ENCODE measurements at places on chromosomes 11 and 22.

DNA sequence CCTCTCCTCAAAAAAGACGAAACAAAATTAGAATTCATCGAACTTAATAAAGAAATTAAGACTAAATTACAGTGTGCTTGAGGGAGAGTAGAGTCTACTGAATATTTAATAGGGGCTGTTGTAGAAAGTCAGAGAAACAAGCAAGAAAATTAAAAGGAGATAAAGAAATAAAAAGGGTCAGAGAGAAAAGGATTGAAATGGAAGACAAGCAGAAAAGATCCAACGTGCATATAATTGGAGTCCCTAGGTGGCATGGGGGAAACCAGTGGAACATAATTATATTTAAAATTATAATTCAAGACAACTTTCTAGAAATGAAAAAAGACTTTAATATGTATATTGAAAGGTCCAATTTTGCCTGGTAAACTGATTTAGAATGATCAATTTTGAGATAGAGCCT lies 74.3 kb downstream of the ACER3 start:
- no peak overlapping the region for H3K27ac ChIP-seq
- H3K36me3 ChIP-seq = peaks cover 13% of the 10 kb centered on the region
- H3K4me3 ChIP-seq = no peak overlapping the region
- no peak for DNase-seq
- no peaks in the 10 kb centered on the region for H3K4me1 ChIP-seq

- no peak overlapping the region for H3K27ac ChIP-seq
- no peaks in the 10 kb centered on the region for H3K36me3 ChIP-seq
- peaks cover 3% of the 10 kb centered on the region for H3K27me3 ChIP-seq
- no peak for DNase-seq
Measured at GRCh38 chr11:79482800-79483199, 42.0 kb upstream of the TENM4 start.

DNA sequence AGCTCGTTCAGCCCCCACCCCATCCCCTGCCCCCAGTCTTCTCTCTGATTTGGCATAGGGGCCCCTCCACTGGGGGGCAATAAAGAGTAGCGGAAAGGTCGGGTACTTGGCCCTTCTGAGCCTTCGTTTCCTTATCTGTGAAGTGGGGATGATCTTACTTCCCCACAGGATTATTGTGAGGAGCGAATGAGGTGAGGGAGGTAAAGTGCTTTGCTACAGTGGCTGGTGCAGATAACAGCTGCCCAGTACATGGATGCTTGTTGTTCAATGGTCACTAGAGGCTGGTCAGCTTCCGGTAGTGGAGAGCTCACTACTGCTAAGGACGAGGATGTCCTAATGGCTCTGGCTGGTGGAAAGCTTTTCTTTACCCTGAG lies 101.2 kb downstream of the CEP164 start:
- H3K27ac ChIP-seq = no peak overlapping the region
- no peaks in the 10 kb centered on the region for H3K4me1 ChIP-seq
- no peak for DNase-seq
- H3K27me3 ChIP-seq = no peaks in the 10 kb centered on the region

DNA sequence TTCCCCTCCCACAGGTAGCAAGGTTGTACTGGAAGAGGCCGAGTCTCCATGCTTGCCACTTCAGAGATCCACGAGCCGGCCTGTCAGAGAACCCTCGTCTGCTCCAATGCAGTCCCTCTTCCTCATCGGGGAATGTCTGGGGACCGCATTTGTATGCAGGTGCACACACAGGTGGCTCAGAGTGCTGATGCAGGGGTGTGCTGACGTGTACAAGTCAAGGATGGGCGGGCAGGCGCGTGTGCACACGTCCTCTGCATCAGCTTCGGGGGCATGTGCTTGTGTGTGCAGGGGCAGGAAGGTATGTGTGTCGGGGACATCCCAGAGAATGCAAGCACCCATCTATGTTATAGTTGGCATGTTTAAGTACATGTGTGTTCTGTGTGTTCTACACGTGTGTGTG lies 49.4 kb downstream of the ELFN2 start:
- H3K4me3 ChIP-seq = no peak overlapping the region
- no peaks in the 10 kb centered on the region for H3K4me1 ChIP-seq
- no peak for DNase-seq
- no peak overlapping the region for H3K27ac ChIP-seq
- H3K36me3 ChIP-seq = no peaks in the 10 kb centered on the region
- H3K27me3 ChIP-seq = peaks cover 3% of the 10 kb centered on the region

GRCh38 chr11:43943931-43944751 lies 1.7 kb downstream of the C11orf96 start:
- H3K4me1 ChIP-seq = peaks cover 35% of the 10 kb centered on the region
- no peak overlapping the region for H3K4me3 ChIP-seq
- no peaks in the 10 kb centered on the region for H3K36me3 ChIP-seq
- H3K27ac ChIP-seq = no peak overlapping the region
- H3K27me3 ChIP-seq = no peaks in the 10 kb centered on the region

DNA sequence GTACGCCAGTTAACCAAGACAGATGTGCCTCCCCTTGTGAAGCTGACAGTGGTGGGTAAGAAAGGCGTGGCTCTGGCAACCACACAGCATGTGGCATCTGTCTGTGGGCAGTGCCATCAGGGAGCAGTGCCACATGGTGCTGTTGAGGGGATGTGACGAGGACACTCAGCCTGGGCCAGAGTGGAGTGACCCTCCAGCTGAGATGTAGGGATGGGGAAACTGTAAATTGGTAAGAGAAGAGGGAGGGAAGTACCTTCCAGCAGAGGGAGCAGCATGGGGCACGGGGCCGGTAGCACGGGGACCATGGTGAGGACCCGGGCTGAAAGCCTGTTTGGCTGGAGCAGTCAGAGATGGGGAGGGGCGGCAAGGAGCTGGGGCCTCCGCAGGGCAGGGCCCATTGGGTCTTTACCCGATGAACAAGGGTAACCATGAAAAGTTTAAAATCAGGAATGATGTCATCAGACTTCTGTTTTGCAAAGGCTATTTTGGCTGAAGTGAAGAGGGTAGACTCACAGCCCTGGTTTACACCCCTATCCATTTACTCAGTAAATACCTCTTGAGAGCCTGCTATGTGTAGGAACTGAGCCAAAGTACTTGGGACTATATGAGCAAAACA lies 10.4 kb downstream of the TMPRSS6 start:
- H3K27ac ChIP-seq = no peak overlapping the region
- DNase-seq = no peak
- no peaks in the 10 kb centered on the region for H3K4me1 ChIP-seq
- H3K4me3 ChIP-seq = no peak overlapping the region
- H3K27me3 ChIP-seq = peaks cover 9% of the 10 kb centered on the region

GRCh38 chr11:61080526-61080925 lies 21.8 kb upstream of the CD5 start:
- H3K27ac ChIP-seq = no peak overlapping the region
- no peaks in the 10 kb centered on the region for H3K4me1 ChIP-seq
- no peak for DNase-seq
- no peak overlapping the region for H3K4me3 ChIP-seq
- peaks cover 5% of the 10 kb centered on the region for H3K27me3 ChIP-seq
- no peaks in the 10 kb centered on the region for H3K36me3 ChIP-seq

DNA sequence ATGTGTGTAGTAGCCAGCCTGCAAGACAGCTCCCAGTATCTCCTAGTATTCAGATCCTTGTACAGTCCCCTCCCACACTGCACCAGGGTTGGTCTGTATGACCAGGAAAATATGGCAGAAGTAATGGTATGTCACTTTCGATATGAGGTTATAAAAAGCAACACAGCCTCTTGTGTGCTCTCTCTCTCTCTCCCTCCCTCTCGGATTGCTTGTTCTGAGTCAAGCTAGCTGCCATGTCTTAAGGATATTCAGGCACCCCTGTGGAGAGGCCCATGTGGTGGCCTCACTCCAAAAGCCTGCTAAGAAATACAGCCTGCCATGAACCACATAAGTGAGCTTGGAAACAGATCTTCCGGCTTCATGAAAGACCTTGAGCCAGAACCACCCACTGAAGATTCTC lies 25.4 kb downstream of the FXYD6 start:
- DNase-seq = no peak
- H3K4me3 ChIP-seq = no peak overlapping the region
- no peaks in the 10 kb centered on the region for H3K4me1 ChIP-seq
- peaks cover 19% of the 10 kb centered on the region for H3K36me3 ChIP-seq

GRCh38 chr22:32994898-32995297 lies 63.3 kb downstream of the SYN3 start:
- H3K36me3 ChIP-seq = no peaks in the 10 kb centered on the region
- H3K4me1 ChIP-seq = no peaks in the 10 kb centered on the region
- H3K4me3 ChIP-seq = no peak overlapping the region
- H3K27me3 ChIP-seq = no peaks in the 10 kb centered on the region
- no peak overlapping the region for H3K27ac ChIP-seq
- DNase-seq = no peak

DNA sequence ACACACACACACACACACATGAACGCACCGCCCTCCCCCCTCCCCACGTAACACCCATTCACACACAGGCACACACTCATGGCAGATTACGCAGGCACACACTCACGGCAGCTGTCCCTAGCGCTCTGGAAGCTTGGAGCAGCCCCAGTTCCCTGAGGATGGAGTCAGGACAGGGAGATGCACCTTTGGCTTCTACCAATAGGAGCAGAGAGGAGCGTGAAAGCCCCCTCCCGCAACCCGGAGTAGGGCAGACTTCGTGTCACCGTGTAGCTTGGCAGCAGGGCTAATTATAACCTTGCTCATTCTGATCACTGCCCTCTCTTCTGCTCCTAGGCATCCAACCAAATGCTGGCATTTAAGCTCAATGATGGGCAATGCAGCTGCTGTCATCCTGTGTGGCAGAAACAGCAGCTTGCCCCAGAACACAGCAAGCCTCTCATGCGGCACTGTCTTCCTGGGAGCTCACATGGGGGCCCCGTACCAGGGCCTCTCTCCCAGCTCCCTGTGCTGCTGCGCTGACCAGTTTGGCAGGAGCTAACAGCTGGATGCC lies 31.9 kb downstream of the ANKK1 start:
- no peak overlapping the region for H3K27ac ChIP-seq
- no peaks in the 10 kb centered on the region for H3K27me3 ChIP-seq
- H3K36me3 ChIP-seq = no peaks in the 10 kb centered on the region
- H3K4me1 ChIP-seq = no peaks in the 10 kb centered on the region

- H3K27ac ChIP-seq = no peak overlapping the region
- DNase-seq = no peak
- no peaks in the 10 kb centered on the region for H3K27me3 ChIP-seq
- H3K36me3 ChIP-seq = no peaks in the 10 kb centered on the region
- H3K4me1 ChIP-seq = no peaks in the 10 kb centered on the region
- no peak overlapping the region for H3K4me3 ChIP-seq
Measured at GRCh38 chr11:112753706-112754105, 207.5 kb upstream of the NCAM1 start.

DNA sequence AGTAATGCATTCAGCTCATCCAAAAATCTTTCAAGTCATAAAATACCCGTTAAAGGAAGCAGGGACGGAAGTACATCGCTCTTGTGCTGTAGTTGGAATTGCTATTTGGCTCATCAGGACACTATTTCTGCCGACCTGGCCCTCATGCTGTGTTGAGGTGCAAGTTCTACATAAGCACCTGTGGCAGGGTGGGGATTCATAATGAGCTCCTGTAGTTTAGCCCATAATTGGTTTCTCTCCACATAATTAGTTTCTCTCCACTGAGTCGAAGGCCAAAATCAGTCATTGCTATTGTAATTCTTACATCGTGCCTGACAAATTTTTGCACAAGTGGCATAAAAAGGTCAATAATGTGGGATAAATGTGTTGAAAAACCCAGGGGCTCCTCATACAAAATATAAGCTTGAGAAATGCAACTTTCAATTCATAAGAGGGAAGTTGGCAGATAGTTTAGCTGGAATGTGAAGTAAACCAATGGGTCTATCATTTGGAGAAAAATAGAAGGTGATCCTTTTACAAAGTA lies 14.9 kb upstream of the ISX start:
- H3K36me3 ChIP-seq = no peaks in the 10 kb centered on the region
- H3K27me3 ChIP-seq = no peaks in the 10 kb centered on the region
- DNase-seq = no peak

- no peak overlapping the region for H3K4me3 ChIP-seq
- H3K4me1 ChIP-seq = no peaks in the 10 kb centered on the region
- no peak overlapping the region for H3K27ac ChIP-seq
Measured at GRCh38 chr11:129289350-129290040, 86.2 kb upstream of the BARX2 start.

- H3K4me1 ChIP-seq = 0 out of 2 replicates have a peak, but pooled peaks cover 6% of the 10 kb centered on the region
- no peak overlapping the region for H3K4me3 ChIP-seq
- no peak overlapping the region for H3K27ac ChIP-seq
- no peaks in the 10 kb centered on the region for H3K36me3 ChIP-seq
- H3K27me3 ChIP-seq = peaks cover 14% of the 10 kb centered on the region
- DNase-seq = peak; percentile 55
Measured at GRCh38 chr22:22060200-22061084, 77.9 kb upstream of the TOP3B start.

GRCh38 chr22:38656256-38657044 lies at the start of the genes CBY1 and FAM227A:
CBY1 (plus strand) TSS chr22:38656638; CDS start chr22:38668055, 11,417 bp downstream.
FAM227A (minus strand) TSS chr22:38656392; CDS start chr22:38650168, 6,224 bp downstream.
- H3K27ac ChIP-seq = peak within 1 kb of the TSS; percentile 98
- H3K36me3 ChIP-seq = peaks cover 6% of the 10 kb centered on the region
- peak within 1 kb of the TSS; percentile 87 for H3K4me3 ChIP-seq
- peaks cover 20% of the 10 kb centered on the region for H3K4me1 ChIP-seq

DNA sequence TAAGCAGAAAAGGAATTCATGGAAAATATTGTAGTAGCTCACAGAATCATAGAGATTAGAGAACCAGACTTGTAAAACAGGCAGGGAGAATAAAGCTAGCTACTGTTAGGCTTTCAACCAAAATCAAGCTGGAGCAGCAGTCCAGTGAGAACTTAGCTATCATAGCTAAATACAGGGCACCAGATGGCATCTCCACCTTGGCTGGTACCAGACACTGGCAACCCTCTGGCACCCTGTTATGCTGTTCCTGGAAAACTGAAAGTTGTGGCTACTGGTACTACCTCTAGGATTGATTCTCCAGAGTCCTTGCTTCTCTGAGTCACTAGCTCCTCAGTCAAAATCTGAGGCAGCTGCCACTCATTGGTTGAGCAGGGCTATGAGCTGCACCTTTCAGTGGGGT lies 6.0 kb upstream of the DRD2 start:
- no peaks in the 10 kb centered on the region for H3K27me3 ChIP-seq
- H3K36me3 ChIP-seq = no peaks in the 10 kb centered on the region
- no peak overlapping the region for H3K27ac ChIP-seq
- no peak overlapping the region for H3K4me3 ChIP-seq
- H3K4me1 ChIP-seq = no peaks in the 10 kb centered on the region
- DNase-seq = no peak

Data from DND-41 (cell line).